Activated T-cell treated with anti-CD3 and anti-CD28 coated beads for 1 hour (primary cell): ENCODE measurements at places on chromosomes 12 and 14.

GRCh38 chr12:112755507-112755906 lies 36.0 kb upstream of the RPH3A start:
- no peak for DNase-seq

DNA sequence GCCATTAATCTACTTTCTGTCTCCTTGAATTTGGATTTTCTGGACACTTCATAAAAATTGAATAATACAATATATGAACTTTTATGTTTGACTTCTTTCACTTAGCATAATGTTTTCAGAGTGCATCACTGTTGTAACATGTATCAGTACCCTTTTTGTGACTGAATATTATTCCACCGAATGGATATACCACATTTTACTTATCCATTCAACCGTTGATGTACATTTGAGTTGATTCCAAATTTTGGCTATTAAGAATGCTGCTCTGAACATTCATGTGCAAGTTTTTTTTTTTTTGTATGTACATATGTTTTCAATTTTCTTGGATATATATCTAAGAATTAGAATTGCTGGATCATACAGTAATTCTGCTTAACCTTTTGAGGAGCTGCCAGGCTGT lies 43.2 kb downstream of the CPSF2 start:
- no peak for DNase-seq

GRCh38 chr12:83434600-83434999 lies 747.9 kb downstream of the TMTC2 start:
- DNase-seq = no peak

GRCh38 chr14:31932675-31933074 lies 144.4 kb upstream of the ARHGAP5 start:
- no peak for DNase-seq

DNA sequence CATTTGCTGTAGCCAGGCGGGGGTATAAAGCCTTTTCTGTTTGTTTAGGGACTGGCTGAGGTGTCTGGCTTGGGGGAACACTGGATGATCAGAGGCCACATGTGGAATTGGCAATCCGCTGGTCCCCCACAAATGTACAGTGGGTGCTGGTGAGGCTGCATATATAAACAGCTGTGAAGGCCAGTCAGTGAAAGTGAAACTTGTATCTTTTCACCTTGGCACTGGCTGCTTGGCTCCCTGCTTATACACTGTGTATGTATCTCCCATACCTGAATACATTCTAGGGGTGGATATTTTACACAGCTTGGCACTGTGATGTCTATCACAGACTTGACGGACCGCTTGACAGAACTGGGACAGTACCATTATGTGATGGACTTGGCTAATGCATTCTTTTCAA lies 246.8 kb upstream of the AVPR1A start:
- no peak for DNase-seq
